Left renal pelvis (tissue), 4 donors: ENCODE measurements at places on chromosomes 7 and 10. TPM values are rescaled to one million over a fixed set of nuclear protein-coding genes. Genes with fewer than 3 reads are reported as not detected.

The MYH16 gene
- 0.03 TPM for polyA plus RNA-seq

The INSIG1 gene
- polyA plus RNA-seq = 40.8 TPM

The UFSP1 gene
- polyA plus RNA-seq = 2.0 TPM

The UNC5B gene
- polyA plus RNA-seq = 106 TPM

The HTR5A gene
- not detected for polyA plus RNA-seq

The CFAP70 gene
- 24.5 TPM for polyA plus RNA-seq

The ARMC3 gene
- 14.2 TPM for polyA plus RNA-seq

The PLEKHS1 gene
- 0.45 TPM for polyA plus RNA-seq

The ADRA2A gene
- 2.5 TPM for polyA plus RNA-seq

The LRIT1 gene
- not detected for polyA plus RNA-seq

The TMEM176B gene
- polyA plus RNA-seq = 77.7 TPM

The KRIT1 gene
- 43.0 TPM for polyA plus RNA-seq

The NOS3 gene
- polyA plus RNA-seq = 9.7 TPM

The DNA2 gene
- polyA plus RNA-seq = 6.8 TPM

The CELF2 gene
- 13.5 TPM for polyA plus RNA-seq

The UPK3B gene
- polyA plus RNA-seq = 4.6 TPM

The FGFBP3 gene
- 3.2 TPM for polyA plus RNA-seq

The KLF14 gene
- polyA plus RNA-seq = 0.99 TPM

The GATA3 gene
- 97.1 TPM for polyA plus RNA-seq

The POMZP3 gene
- 11.0 TPM for polyA plus RNA-seq

The MRLN gene
- not detected for polyA plus RNA-seq

The TRRAP gene
- 34.5 TPM for polyA plus RNA-seq

The SEMA3A gene
- 14.7 TPM for polyA plus RNA-seq

The CDH23 gene
- polyA plus RNA-seq = 3.9 TPM

The TEX36 gene
- polyA plus RNA-seq = not detected

The ZNF655 gene
- 79.2 TPM for polyA plus RNA-seq

The TSPAN33 gene
- polyA plus RNA-seq = 54.8 TPM

The CHST12 gene
- 13.9 TPM for polyA plus RNA-seq

The OGDHL gene
- 1.2 TPM for polyA plus RNA-seq

The TMEM196 gene
- polyA plus RNA-seq = not detected

The CARD11 gene
- polyA plus RNA-seq = 1.0 TPM

The PNLIPRP2 gene
- polyA plus RNA-seq = not detected

The PDE1C gene
- 4.3 TPM for polyA plus RNA-seq

The CDHR1 gene
- 0.96 TPM for polyA plus RNA-seq

The OPN1SW gene
- 1.8 TPM for polyA plus RNA-seq

The MMD2 gene
- polyA plus RNA-seq = 0.18 TPM

The SFTPA1 gene
- polyA plus RNA-seq = not detected

The EBF3 gene
- 3.9 TPM for polyA plus RNA-seq

The HKDC1 gene
- 13.1 TPM for polyA plus RNA-seq

The KIF11 gene
- 35.8 TPM for polyA plus RNA-seq

The ZC3HAV1L gene
- polyA plus RNA-seq = 19.6 TPM

The IL2RA gene
- not detected for polyA plus RNA-seq

The NKX1-2 gene
- not detected for polyA plus RNA-seq

The HNRNPH3 gene
- polyA plus RNA-seq = 399 TPM

The OR2A12 gene
- polyA plus RNA-seq = 0.11 TPM

The FAM25C gene
- polyA plus RNA-seq = not detected

The AKR1D1 gene
- 0.07 TPM for polyA plus RNA-seq
